ENCODE measurements at places on chromosomes 7 and 10. TPM values are rescaled to one million over a fixed set of nuclear protein-coding genes. Genes with fewer than 3 reads are reported as not detected.

Gene SPDYE18
- 0.34 TPM for total RNA-seq

Gene ACTA2
- total RNA-seq, result 3.3 TPM

DNA sequence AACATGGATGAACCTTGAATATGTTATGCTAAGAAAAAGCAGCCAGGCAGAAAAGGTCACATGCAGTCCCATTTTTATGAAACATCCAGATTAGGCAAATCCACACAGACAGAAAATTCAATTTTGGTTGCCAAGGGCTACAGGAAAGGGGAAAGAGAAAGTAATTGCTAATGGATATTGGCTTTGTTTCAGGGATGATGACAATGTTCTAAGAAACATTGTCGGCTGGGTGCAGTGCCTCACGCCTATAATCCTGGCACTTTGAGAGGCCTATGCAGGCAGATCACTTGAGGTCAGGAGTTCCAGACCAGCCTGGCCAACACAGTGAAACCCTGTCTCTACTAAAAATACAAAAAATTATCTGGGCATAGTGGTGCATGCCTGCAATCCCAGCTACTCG lies 23.0 kb downstream of the ZNF33B start:
- no peak for DNase-seq

Gene MGMT
- 24.2 TPM for total RNA-seq

DNA sequence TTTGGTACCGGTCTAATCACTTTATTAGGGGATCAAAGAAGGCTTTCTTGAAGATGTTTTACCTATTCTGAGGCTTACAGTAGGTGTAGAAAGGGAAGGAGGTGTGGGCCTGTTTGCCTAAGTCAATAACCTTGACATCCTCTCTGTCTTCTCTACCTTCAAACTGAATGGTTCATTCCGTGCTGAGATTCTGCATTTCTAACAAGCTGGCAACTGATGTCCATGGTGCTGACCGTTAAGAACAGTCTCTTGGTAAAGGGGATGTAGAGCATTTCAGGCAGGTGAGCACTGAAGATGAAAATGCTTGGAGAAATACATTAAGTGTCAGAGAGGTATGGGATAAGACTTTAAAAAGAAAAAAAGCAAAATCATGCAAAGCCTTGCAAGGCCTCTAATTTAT lies 51.5 kb upstream of the DGKB start:
- DNase-seq, result no peak

DNA sequence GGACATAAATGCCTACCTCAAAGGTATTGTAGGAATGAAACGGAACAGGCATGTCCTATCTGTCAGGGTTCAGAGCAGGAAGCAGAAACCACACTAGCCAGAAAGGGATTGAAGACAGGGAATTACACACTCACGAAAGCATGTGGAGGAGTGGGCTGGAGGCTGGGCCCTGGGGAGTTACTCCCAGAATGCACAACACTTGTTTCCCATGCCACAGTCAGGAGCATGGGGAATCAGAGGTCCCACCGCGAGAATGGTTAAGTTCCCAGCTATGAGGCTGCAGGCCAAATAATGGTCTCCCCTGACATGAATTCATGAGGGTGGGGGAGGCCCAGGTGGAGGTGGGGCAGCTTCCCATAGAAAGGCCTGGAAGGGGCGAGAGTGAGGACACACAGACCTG lies 212.7 kb downstream of the HERPUD2 start:
- no peak for DNase-seq

DNA sequence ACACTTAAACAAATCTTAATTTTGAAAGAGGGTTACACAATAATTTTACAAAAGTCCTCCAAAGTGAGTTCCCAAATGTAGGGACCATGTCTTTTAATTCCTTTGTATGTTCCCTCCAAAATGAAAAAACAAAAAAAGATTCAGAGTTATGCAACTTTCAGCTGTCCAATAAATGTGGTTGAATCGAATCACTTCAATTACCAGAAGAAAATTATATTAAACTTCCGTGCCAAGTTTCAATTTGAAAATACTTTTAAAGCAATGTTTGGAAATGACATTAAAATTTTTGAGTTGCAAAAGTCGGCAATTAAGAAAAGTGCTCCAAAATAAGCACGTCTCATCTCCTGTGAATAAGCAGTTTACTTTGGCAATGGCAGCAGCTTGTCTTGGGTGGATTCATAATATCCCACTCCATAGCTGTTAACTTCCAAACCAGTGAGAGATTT lies 60.3 kb upstream of the C1GALT1 start:
- no peak for DNase-seq

DNA sequence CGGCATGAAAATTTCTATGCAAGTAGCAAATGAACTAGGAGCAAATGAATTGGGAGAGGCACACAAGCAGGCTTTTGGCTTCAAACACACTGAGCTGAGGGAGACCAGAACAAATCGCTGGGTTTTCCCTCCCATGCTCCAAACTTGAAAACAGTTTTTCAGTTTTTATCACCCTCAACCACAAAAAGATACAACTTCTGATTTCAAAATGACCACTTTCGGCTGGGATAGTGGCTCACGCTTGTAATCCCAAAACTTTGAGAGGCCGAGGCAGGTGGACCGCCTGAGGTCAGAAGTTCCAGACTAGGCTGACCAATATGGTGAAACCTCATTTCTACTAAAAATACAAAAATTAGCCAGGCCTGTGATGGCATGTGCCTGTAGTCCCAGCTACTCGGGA lies 9.0 kb upstream of the CHUK start:
- DNase-seq, result no peak

- DNase-seq, result peak; percentile 23
Observed at GRCh38 chr7:23654508-23654907, 25.5 kb upstream of the FAM221A start.

DNA sequence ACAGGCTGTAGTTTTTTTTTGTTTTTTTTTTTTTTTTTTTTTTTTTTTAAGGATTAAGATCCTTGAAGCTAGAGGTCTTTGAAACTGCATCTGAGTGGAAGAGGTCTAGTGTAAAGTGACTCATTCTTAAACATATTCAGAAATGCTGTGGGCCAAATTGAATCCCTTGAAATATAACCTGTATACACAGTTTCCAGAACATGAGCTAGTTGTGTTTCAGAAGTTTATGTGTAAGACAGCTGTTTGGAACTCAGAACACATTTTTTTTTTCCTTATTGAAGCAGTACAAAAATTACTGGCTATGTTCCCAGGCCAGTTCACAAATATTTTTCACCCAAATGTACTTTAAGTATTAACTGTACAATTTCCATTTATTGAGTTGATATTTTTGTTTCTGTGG lies 67.9 kb downstream of the PPP1R9A start:
- no peak for DNase-seq

- DNase-seq, result no peak
Observed at GRCh38 chr7:150657526-150657925, 25.3 kb upstream of the GIMAP6 start.

DNA sequence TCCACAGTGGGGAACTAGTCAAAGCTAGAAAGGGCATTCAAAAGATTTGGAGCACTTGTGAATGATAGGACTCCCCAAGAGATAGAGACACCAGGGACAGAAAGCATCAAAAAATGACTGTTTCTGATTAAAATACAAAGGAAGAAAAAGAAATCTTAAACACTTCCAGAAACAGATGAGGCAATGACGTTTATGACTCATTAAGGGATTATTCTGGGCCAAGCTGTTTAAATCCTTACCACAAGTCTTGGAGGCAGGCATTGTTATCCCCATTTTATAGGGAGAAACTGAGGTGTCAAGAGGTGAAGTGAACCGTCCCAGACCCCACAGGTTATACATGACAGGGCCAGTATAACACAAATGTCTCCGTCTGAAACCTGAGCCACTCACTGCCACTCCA lies 68.3 kb upstream of the AMPH start:
- no peak for DNase-seq

- DNase-seq, result no peak
Observed at GRCh38 chr7:20545016-20545415, 70.5 kb upstream of the ABCB5 start.

DNA sequence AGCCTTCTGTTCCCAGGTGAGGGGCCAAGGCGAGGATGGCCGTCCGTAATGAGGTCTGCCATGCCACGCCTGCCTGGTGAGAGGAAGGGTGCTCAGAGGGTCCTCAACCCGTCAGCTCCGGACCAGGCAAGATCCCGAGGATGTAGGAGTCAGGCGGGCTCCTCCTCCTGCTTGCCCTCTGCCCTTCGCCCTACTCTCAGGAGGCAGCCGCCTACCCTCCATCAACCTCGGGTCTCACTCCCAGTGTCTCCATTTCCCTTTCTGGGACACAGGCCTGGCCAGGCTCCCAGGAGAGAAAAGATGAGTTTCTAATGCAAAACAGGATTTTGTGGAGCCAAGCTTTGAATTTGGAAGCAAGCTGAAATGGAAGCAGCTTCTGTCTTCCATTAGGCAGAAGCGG lies 184.0 kb downstream of the PTPN20 start:
- DNase-seq, result no peak

Gene EN2
- not detected for total RNA-seq

GRCh38 chr7:117217106-117218035 lies 105.5 kb downstream of the WNT2 start:
- no peak for DNase-seq

GRCh38 chr7:28093623-28094232 lies 86.9 kb downstream of the JAZF1 start:
- peak; percentile 47 for DNase-seq

- DNase-seq, result no peak
Observed at GRCh38 chr10:2951235-2951835, 116.0 kb upstream of the PFKP start.

DNA sequence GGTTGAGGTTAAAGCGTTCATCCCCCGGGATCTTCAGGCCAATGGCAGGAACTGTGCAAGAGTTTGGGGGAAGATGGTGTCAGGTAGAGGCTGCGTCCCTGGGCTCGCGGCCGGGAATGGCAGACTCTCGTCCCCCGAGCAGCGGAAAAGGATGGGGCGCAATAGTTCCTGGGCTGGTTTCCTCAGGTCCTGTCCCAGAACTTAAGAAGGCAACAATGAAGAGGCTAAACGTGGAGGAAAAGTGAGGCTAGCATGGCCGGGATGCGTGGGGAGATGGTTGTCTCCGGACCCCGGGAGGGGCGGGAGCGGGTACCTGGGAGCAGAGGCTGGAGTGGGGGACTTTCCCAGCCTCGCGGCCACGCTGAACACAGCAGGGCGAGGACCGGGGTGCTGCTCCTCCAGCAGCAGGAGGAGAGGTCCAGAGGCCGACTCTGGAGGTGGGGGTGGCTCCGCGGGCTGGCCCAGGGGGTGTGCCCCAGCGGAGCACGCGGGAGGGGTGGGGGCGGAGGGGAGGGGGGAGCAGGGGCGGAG lies 882 bp downstream of the IRF5 start:
- no peak for DNase-seq

GRCh38 chr7:44824894-44825526 lies 22.9 kb downstream of the H2AZ2 start:
- no peak for DNase-seq

DNA sequence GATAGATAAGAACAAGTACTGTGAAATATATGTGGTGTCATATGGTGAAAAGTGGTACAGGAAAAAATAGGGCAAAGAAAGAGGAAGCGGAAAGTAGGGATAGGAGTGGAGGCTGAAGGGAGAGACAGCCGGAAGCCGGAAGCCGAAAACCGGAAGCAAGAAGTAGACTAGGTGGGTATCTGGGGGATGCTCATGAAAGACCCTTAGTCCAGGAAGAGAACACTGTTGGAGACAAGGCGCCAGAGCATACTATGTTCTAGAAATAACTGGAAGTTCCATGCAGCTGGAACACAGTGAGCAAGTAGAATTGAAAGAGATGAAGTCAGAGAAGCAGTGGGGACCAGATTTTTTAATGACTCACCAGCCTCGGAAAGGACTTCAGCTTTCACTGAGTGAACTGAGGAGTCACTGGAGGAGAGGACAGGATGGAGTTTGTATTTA lies 22.5 kb downstream of the ST8SIA6 start:
- no peak for DNase-seq

Gene CREM
- total RNA-seq, result 32.2 TPM

GRCh38 chr7:146366938-146367337 lies 250.3 kb downstream of the CNTNAP2 start:
- DNase-seq, result no peak

- no peak for DNase-seq
Observed at GRCh38 chr10:34432589-34432988, 382.5 kb downstream of the PARD3 start.

Gene ARF5
- 149 TPM for total RNA-seq

- DNase-seq, result no peak
Observed at GRCh38 chr10:71471957-71472365, 75.2 kb downstream of the CDH23 start.

DNA sequence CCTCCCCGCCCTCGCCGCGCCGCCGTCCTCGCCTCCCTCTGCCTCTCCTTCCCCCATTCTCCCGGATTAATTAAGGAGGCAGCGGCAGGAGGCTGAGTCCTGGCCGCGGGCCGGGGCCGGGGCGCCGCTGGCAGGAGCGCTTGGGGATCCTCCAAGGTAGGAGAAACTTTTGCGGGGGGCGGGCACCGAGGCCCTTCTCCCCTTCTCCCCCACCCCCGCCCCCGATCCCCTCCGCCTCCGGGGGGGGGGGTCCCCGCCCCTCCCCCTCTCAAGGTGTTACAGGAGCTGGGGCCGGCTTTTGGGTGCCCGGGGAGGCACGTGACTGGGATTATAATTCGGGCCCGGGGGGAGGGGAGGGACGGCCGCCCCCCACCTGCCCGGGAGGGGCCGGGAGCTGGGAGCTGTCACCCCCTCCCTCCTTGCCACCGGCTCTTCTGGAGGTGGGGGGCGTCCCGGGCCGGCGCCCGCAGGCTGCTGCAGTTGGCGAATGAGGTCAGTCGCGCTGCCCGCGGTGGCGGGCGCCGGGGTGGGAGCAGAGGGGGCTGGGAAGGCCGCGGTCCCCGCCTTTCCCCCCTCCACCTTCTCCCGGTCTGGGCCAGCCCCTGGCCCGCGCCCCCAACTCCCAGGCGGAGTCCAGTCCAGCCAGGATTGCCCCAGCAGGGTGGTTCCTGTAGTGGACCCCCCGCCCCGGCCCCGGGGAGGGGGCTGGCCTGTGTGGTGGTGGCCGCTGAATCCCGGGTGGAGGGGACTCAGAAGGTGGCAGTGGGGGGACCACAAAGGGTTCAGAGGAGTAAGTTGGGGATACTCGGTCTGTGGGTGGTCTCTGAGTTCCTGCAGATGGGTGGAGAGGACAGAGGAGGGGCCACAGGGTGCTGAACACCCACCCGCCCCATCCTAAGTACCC lies 567 bp downstream of the GTF2IRD1 start:
- DNase-seq, result no peak

DNA sequence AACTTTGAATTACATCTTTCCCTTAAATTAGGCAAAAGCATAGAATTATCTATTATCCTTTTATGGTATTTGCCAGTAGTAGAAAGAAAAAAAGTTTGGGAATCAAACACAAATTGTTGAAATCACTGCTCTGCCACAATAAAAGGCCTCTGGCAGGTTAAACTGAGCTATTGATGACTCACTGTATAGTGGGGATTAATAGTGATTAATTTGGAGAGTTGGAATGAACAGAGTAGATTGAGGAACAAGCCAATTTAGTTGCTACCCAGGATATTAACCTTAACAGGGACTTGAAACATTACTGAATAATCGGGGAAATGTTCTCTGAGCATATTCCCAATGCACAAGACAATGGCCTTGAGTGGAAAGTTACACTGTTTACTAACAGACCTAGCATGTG lies 33.1 kb downstream of the MASTL start:
- no peak for DNase-seq

Gene CPA5
- not detected for total RNA-seq

Gene TCAF1
- total RNA-seq, result 7.0 TPM

Gene MLXIPL
- not detected for total RNA-seq

- no peak for DNase-seq
Observed at GRCh38 chr10:63711361-63711760, 190.2 kb downstream of the REEP3 start.

Gene PSMA2
- total RNA-seq, result 101 TPM

Gene SDHAF3
- 30.6 TPM for total RNA-seq

Gene TRPV5
- total RNA-seq, result not detected

Gene WNT8B
- not detected for total RNA-seq

GRCh38 chr7:73647725-73648592 lies 19.7 kb upstream of the VPS37D start:
- no peak for DNase-seq

Measured in OCI-LY7 (cell line).